ENCODE measurements at places on chromosomes 3 and 15.
A peak's percentile ranks its signal among the peaks of the same experiment; 100 is the strongest.

DNA sequence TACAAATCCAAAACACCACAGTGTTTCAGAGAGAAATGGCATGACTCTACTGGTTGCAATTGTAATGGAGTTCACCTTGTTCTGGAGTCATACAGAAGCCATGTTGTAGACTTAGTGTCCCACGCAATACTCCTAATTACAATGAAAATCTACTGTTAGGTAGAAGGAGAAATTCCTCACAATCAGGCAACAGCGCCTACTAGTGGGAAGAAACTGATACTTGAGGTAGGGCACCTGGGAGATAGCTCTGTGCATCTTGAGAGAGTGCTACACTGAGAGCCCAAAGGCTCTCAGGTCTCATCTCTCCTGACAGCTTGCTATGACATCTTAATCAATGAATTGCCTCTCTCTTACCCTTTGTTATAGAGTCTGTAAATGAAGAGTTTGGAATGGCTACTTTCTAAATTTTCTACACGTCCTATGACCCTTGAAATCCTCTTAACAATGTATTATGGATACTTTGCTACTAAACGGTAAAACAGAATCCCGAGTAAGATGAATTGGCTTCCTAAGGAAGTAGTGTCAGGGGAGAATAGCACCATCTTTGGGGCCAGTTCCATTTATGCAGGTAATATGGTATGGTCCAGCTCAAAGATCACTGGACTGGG, 422.7 kb upstream of the TPRG1 start:
- no peak for DNase-seq

DNA sequence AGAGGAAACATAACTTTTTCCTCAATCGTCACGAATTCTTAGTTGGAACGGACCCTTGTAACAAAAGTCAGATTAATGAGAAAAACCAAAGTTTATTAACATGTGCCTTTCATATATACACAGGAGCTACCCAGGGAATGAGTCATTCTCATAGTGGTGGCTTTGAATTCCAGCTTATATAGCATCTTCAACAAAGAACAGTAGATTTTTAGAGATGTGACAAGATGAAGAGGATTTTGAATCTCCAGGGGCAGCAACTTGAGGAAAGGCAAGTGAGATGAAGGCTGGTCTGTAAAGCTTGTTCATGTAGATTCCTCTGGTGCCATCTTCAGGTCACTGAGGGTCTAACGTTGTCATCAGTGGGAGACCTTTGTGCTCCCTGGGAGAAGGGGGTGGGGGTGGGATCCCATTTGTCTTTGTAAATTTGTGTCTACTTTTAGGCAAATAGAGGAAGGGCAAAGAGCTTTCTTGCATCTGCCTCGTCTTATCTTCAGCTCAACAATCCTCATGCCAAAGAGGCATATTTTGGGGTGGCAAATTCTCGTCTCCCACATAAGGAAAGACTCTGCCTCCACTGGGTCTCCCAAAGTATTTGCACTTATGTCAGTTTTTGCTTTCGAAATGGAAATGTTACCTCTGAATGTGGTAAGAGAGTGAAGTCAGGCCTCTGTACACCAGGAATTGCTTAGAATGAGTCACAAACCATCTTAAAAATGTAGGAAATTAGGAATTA, 29.5 kb downstream of the CLEC3B start:
- DNase-seq = peak; percentile 91

- DNase-seq = no peak
Measured at GRCh38 chr3:102141928-102142239, 292.6 kb downstream of the NFKBIZ start.

DNA sequence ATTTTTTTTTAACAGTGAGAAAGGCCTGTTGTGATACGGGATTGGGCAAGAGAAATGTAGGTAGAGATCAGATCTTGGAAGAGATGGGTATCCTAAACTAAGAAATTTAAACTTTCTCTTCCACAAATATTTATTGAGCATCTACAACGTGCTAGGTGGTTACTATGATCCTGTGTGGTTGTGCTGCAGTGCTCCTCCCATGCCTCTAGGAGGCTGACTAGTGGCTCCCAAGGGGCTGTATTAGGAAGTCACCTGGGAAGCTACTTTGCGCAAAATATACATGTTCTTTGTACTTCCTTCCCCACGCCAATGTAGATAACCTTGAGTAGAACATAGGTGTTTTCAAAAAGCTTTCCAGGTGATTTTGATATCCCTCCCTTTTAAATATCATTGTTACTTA, 27.2 kb downstream of the USP3 start:
- no peak for DNase-seq

DNA sequence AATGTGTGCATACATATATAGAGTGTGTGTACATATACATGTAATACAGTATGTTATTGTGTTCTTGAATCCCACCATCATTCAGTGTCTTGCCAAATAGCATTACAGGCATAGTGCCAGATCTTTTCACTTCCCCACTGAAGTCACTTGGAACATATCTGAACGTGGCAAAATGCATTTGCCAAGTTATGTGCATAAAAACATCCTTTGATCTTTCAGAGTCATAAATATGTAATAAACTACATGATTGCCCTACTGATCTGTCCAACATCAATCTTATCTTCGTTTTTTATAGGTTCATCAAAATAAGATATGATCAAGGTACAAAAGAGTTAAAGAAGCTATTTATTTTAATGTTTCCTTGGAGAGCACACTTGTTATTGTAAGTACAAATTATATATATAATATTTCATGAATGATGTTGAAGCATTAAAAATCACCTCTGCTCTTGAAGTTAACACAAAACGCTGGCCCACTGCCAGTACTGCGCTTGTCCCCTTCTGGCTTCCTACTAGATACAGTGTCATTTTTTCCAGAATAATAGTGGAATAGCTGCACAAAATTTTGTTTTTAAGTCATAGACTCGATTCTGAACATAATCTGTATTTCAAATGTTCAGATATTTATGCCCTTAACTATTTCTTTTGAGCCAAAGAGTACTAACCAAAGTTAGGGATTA, 549.5 kb upstream of the ARRDC4 start:
- no peak for DNase-seq

DNA sequence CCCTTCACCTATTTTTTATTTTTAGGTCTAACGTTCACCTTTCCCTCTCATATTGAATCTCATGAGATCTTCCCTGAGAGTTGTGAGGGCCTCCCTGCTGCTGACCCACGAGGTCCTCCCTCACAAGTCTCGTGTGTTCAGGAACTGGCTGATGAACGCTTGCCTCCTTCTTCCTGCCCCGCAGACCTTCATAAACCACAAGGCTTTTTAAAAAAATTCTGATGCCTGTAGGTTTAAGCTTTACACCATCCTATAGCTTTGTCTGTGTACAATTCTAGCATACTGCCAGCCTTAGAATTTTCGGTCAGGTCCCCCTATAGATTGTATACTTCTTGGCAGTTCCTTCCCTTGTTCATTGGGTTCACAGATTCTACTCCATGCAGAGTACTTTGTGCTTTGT, 50.5 kb downstream of the CHST2 start:
- DNase-seq = no peak

Data from fibroblast of lung (primary cell).